ENCODE measurements at places on chromosomes 5 and 9.

- no peak for DNase-seq
Observed at GRCh38 chr9:22098643-22099332, 89.7 kb upstream of the CDKN2B start.

DNA sequence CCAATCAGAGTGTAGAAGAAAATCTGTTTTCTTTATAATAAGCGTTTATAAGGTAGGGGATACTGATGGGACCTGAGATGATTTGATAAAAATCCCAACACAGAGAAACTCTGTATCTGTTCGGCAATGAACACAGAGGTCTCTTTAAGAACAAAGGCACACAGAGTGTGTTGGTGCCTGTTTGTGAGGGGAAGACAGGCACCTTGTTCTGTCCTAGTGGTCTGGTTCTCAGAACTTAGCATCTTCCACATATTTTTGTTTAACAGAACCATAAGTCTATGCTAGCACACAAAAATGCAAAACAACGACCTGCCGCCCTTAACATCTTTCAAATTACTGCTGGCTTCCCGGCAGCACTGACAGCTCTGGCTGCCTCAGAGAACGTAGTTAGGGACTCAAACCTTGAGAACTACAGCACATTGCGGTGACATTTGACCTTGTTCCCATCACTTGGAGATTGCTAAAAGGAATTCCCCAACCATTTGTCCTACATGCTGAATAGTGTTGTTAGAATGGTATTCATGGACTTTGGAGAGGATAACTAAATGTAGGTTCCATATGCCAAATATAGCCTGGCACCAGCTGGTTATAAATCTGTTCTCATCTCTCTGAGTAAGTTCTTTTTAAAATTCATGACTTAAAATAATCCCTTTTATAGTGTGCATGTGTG is 871.7 kb upstream of the TYRP1 start:
- DNase-seq: no peak

GRCh38 chr5:151155775-151156506 is 1.6 kb downstream of the ANXA6 start:
- DNase-seq: no peak

DNA sequence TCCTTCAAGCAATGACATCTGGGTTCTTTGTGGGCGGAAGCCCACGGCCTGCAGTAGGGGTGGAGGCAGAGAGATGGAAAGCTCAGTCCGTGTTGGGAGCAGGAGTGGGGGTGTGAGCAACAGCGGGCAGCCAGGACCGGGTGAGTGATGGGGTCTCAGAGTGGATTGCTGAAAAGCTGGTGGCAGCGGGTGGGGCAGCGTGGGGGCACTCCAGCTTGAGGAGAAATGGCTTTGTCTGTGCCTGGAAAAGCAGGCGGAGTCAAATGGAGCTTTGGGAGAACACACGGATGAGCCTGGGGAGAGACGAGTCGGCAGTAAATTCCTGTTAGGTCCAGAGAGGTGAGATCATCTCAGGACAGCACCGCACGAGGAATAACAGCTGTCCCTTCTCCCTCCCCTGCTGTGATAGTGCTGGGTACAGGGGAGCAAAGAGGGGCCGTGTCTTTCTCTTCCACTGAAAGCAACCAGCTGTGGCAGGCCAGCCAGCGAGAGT is 42.1 kb downstream of the CACNA1B start:
- no peak for DNase-seq

- DNase-seq: no peak
Observed at GRCh38 chr9:33751536-33752129, 43.7 kb upstream of the PRSS3 start.

DNA sequence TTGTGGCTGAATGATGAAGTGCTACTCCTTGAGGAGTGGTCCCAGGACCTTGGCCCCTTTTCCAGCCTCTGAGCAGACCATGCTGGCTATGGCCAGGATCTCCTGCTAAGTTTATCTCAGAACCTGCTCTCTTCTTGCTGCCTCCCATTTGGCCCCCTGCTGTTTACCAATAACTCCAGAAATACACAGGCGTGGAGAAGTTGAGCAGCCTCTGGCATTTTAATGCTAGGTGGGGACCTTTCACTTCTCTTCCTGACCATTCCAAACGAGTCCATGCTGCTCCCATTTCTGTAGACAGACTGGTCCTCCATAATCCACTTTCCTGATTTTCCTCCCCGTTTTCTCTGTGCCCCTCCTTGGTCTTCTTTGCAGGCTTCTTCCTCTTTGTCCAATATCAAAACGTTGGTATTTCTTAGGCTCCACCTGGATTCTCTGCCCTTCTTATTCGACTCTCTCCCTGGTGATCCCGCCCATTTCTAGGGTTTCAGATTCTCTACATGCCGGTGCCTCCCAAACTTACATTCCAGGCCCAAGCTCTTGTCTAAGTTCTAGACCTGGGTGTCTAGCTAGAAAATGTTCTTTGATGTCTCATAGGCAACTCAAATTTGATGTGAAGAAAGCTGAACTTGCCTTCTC is 33.4 kb upstream of the TNFAIP8 start:
- DNase-seq: no peak

- DNase-seq: no peak
Observed at GRCh38 chr9:108569624-108570023, 286.2 kb downstream of the ACTL7B start.

DNA sequence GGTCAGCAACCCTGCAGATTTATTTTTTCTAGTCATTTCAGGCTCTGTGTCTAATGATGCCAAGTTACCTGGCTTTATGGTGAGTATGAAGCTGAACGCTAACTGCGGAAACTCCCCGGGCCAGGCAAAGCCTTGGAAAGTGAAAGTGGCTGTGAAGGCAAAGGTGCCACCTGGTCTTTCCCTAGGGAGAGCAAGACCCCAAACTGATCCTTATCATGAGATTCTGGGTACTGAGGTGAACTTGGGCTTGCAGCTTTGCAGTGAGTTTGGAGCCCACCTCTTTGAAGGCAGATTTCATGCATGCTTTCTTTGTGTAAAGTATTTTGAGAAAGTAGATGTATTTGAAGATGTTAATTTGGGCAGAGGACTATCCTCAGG is 63.3 kb downstream of the CARTPT start:
- DNase-seq: no peak

DNA sequence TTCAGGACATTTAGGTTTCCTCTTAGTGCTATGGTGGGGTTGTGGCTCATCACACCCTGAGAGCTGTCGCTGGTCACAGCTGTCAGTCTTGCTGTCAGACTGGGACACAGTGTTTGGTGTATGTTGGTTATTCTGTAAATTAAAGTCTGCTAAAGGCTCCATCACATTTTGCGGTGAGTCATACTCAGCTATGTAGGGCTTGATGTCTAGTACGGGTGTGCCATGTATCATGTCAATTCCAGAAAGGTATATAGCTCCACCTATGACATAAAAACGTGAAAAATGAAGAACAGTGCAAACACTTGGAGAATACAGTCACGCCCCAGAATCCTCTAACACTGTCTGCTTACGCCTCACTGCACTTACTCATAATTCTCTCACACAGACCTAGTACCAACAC is 11.9 kb downstream of the TRMO start:
- no peak for DNase-seq

DNA sequence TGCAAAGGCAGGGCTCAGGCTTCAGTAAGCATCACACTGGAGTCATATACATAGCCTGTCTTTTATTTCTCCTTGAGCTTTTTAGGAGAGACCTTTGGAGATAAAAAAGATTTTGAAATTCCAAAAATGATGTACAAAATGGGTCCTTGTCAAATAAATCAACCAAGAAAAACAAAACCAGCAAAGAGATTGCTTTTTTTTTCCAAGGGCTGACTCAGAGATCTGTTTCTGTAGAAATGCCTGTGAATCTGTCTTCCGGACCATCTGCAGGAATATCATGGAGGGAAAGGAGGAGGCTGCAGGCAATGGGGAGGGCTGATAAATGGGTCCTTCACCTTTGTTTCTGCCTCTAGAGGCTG is 77.4 kb downstream of the SLIT3 start:
- no peak for DNase-seq

DNA sequence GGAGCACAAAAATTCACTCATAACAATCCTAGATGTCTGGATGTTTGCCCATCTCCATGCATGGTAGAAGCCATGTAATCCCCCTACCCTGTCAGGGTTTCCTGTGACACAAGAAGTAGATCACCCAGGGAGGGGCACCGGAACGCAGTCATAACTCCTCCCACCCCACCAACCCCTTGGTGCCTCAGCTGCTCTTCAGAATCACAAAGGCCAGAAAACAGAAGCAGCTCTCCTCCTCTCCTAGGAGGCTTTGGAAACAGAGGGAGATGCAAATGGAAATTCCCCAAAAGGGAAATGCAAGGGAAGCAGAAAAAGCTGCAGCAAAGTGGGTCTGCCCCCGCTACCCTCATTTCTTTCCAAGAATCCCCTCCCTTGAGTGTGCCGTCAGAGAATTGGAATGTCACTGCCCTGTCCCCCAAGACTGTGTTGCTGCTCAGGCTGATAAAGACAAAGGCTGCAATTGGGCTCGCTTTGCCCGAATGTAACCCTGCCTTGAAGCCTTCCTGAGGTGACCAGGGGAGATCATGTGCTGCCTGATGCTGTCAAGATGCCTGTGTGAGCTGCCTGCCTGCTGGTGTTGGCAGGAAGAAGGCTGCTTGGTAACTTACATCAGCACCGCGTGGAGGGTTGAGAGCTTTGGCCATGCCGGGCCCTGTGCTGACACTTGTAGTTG is 65.5 kb upstream of the ABCA1 start:
- DNase-seq: no peak

DNA sequence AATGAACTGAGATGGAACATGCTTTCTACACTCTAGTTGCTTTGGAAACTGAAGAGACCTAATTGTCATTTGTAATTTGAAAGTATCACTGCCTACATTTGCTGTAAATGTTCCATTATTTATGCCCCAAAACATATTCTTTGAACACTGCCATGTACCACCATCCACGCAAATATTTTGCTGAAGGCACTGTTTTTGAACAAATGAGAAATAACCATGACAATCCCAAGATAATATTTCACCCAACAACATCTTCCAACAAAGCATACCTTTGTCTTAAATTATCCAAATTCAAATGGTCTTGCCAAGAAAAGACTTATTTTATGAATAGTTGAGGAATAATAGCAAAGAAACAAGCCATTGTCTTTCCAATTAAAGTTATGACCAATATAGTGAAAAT is 356.2 kb downstream of the SEMA5A start:
- no peak for DNase-seq

GRCh38 chr5:137078171-137078665 is 420.9 kb downstream of the SPOCK1 start:
- DNase-seq: no peak

DNA sequence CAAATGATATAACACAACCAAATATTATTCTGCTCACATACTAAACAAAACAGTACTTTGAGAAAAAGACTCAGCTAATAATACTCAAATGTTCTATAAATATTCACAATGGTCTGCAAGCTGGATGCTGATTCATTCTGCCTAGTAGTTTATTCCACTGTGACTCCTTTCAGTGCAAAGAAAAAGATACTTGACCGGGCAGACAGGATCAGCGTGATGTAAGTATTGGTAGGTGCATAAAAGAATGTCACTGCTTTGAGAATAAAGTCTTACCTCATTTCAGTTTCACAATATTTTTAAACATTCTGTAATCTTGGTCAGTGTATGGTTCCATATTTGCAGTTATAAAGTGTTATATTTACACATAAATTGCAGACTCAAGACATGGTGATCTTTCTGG is 223.0 kb upstream of the NUDT12 start:
- no peak for DNase-seq

- DNase-seq: no peak
Observed at GRCh38 chr5:4205398-4205797, 609.8 kb downstream of the IRX1 start.

DNA sequence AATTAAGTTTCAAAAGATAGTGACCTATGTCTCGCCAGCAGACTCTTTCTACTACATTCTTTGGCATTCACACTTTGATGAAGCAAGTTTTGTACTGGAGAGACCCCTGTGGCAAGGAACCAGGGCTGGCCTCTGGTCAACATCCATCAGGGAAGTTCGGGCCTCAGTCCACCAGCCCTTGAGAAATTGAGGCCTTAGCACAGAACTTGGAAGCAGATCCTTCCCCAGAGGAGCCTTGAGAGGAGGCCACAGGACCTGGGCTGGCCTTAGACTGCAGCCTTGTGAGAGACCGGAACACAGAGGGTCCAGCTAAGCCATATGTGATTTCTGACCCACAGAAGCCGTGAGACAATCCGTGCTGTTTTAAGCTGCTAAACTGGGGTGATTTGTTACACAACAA is 317.9 kb downstream of the ZSWIM6 start:
- no peak for DNase-seq

DNA sequence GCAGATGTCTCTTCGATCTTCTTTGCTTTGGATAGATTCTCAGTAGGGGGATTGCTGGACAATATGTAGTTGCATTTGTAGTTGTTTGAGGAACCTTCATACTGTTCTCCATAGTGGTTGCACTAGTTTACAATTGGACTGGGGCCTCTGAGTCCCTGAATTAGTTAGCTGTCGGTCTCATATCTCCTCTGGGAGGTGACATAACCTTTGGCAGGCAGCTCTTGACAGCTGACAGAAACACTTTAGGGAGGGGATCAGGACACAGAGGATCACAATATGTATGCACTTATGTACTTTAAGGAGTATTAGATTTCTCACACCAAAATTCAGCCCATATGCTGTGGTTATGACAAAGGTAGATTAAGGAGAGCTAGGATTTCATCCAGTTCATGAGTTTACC is 1279.9 kb upstream of the DMAC1 start:
- DNase-seq: no peak

- no peak for DNase-seq
Observed at GRCh38 chr5:168740092-168740800, 161.1 kb upstream of the PANK3 start.

DNA sequence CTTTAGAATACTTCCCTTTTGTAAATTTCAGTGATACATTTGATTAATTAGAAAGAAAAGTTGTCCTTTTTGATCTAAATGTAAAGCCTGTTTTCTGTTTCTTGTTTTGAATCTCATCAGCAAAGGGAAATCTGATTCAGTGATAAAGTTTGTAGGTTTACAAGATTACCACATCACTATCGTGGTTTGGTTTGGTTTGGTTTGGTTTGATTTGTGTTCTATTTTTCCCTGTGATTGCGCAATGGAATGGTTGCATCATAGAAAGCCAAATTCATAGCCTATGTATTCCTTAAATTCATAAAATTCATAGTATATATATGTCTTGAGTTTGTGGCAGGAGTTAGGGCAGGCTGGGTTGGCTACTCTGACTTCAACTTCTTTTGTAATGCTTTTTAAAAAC is 15.2 kb downstream of the SRFBP1 start:
- no peak for DNase-seq

DNA sequence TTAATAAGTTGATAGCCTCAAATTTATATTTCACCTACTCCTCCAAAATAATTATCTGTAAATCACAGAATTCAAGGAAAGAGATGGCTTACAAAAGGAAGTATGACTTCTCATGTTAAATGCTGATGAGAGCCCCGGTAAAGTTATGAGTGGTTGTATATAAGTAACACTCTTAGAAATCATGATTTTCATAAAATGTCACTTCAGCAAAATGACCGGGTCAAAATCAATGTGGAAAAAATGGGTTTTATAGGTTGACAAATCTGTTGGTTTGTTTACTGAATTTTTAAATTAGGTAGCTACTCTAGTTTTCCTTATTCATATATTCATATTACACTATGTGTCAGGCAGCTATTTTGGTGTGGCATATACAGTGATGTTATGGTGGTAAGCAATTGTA is 1131.0 kb downstream of the TAF11L14 start:
- DNase-seq: no peak
